Thoracic aorta endothelial cell (primary cell): ENCODE measurements at places on chromosomes 1 and 21. TPM values are rescaled to one million over a fixed set of nuclear protein-coding genes. Genes with fewer than 3 reads are reported as not detected.

FMN2 gene
- not detected in 2 replicates for total RNA-seq

FMO2 gene
- total RNA-seq, result not detected in 2 replicates

MTMR11 gene
- total RNA-seq, result 6.9 and 8.8 TPM in 2 replicates

TRIM58 gene
- total RNA-seq, result 0.40 and 0.43 TPM in 2 replicates

RPAP2 gene
- 15.8 and 23.4 TPM in 2 replicates for total RNA-seq

TTLL10 gene
- total RNA-seq, result not detected in 2 replicates

RORC gene
- total RNA-seq, result 0.13 TPM in 1 of 2 replicates, not detected in the other

KCNQ4 gene
- 0.07 and 0.13 TPM in 2 replicates for total RNA-seq

ZNF695 gene
- 3.2 and 4.5 TPM in 2 replicates for total RNA-seq

POU2F1 gene
- 14.4 and 16.8 TPM in 2 replicates for total RNA-seq

OR2M3 gene
- total RNA-seq, result not detected in 2 replicates

BEST4 gene
- total RNA-seq, result 0.07 TPM in 1 of 2 replicates, not detected in the other

SPRR2G gene
- not detected in 2 replicates for total RNA-seq

OR2T2 gene
- not detected in 2 replicates for total RNA-seq

KIF26B gene
- under 0.01 and 0.14 TPM in 2 replicates for total RNA-seq

DNAH14 gene
- total RNA-seq, result 2.9 and 5.5 TPM in 2 replicates

S100A14 gene
- total RNA-seq, result not detected in 2 replicates

MAP3K7CL gene
- total RNA-seq, result 6.8 and 8.1 TPM in 2 replicates

VHLL gene
- total RNA-seq, result not detected in 2 replicates

SFN gene
- not detected in 2 replicates for total RNA-seq
